Stimulated activated CD4-positive, alpha-beta T cell treated with anti-CD3 and anti-CD28 coated beads, Interleukin-2, amount 100 ng/mL, for 48 hours (primary cell): ENCODE measurements at places on chromosomes 3 and 15.

GRCh38 chr3:197445896-197446699 is 109.7 kb downstream of the BDH1 start:
- no peak for DNase-seq

- DNase-seq: no peak
These were observed 37.0 kb upstream of the CDCP1 start for GRCh38 chr3:45182915-45183871.

GRCh38 chr3:14301558-14301957 is 100.8 kb upstream of the SLC6A6 start:
- DNase-seq: no peak

DNA sequence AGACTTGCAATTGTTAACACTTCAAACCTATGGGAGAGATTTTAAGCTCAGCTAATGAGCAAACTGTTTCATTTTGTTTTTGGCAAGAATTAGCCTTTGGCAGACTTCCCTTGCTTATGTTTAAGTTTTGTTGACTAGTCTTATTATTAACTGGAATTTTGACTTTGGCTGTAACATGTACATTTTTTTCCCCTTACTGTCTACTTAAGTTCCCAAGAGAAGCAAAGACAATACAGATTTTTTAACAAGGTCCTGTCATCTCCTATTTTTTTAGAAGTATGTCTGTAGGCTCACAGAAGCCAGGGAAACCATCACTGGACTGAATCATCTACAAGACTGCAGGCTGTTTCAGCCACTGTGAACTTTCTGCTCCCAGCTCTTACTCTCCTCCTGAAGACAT is 74.3 kb downstream of the DGKG start:
- DNase-seq: no peak

DNA sequence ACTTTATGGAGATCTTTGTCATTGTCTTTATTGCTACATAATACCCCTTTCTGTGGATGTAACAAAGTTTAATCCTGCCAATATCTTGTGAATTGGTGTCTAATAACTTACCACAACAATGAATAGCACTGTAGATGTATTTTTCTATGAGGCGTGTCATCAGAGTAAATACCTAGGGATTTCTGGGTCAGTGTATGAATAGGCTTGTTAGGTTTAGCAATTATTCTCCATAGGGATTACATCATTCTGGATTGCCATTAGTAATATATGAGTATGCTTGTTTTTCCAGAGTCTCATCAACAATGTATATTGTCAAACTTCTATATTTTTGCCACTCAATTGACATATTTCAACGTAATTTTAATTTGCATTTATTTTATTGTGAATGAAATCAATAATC is 67.9 kb downstream of the UNC13C start:
- no peak for DNase-seq

DNA sequence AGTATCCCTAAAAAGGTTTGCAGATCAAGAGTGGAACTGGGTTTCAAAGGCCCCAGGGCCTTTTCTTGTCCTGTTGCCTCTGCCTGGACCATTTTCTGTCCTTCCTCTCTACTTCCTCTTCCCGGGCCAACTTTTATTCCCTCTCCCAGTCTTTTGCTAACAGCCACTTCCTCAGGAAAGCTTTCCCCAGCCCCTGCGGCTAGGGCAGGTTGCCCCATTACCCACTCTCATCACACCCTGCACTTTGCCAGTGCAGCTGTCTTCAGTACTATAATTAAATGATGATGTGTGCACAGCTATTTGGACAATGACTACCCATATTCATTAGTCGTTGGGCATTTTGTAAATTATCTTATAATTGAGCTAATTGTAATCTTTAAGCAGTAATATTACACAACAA is 150.5 kb upstream of the THBS1 start:
- DNase-seq: no peak
